ENCODE measurements at places on chromosomes 4 and X. TPM values are rescaled to one million over a fixed set of nuclear protein-coding genes. Genes with fewer than 3 reads are reported as not detected.
A peak's percentile ranks its signal among the peaks of the same experiment; 100 is the strongest.

S100P gene
- total RNA-seq = 1.9 TPM

AMOT gene
- 1.1 TPM for total RNA-seq

PPEF1 gene
- 0.26 TPM for total RNA-seq

DNA sequence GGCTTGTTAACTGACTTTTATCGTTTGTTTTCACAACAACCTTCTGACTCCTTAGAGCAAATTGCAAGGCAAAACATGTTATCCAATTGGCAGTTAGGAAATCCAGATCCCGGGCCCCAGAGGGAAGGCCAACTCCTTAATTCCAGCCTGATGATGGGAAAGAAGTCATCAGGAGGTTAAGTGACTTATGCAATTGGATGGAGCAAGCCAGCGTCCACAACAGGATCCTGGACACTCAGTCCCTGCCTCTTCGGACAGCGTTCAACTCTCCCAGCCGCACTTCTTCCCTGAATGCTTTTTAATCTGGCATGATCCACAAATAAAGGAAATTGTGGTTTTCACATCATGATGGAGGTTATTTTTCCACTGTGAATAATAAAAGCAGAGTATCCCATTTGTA is 310.1 kb downstream of the RAB28 start:
- H3K27ac ChIP-seq = no peak overlapping the region
- H3K4me1 ChIP-seq = no peaks in the 10 kb centered on the region
- H3K27me3 ChIP-seq = no peaks in the 10 kb centered on the region
- H3K4me3 ChIP-seq = no peak overlapping the region

GRCh38 chr4:137427411-137427810 is 104.9 kb downstream of the PCDH18 start:
- no peak overlapping the region for H3K27ac ChIP-seq
- no peak for DNase-seq
- no peak overlapping the region for H3K4me3 ChIP-seq
- H3K36me3 ChIP-seq = no peaks in the 10 kb centered on the region
- no peaks in the 10 kb centered on the region for H3K4me1 ChIP-seq
- no peaks in the 10 kb centered on the region for H3K27me3 ChIP-seq

SYP gene
- 8.5 TPM for total RNA-seq

- no peaks in the 10 kb centered on the region for H3K36me3 ChIP-seq
- H3K27me3 ChIP-seq = no peaks in the 10 kb centered on the region
- H3K27ac ChIP-seq = no peak overlapping the region
- H3K4me1 ChIP-seq = no peaks in the 10 kb centered on the region
- no peak for DNase-seq
- H3K4me3 ChIP-seq = no peak overlapping the region
Measured at GRCh38 chr4:82261084-82261483, 112.7 kb downstream of the HNRNPD start.

USP51 gene
- 1.5 TPM for total RNA-seq

DNA sequence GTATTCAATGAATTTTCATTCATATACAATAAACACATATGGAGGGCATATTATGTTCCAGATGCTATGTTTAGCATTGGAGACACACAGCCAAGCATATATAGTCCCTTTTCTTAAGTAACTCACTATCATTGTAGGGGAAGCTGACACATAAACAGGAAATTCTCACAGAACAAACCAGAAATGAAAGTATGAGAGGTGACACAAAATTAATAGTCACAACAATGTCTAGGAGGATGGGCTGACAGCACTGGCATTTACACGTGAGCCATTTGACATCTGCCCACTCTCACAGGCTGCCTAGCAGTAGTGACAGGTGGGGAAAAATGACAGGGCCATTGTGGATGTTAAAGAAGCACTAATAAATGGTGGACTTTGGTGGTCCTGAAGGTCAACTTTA is 2.6 kb upstream of the CNOT6L start:
- peaks cover 41% of the 10 kb centered on the region for H3K4me1 ChIP-seq
- peak overlapping the region; percentile 97 for H3K27ac ChIP-seq
- DNase-seq = peak; percentile 65
- H3K27me3 ChIP-seq = no peaks in the 10 kb centered on the region
- peak overlapping the region; percentile 99 for H3K4me3 ChIP-seq
